ENCODE measurements at places on chromosomes 12 and 14.
A peak's percentile ranks its signal among the peaks of the same experiment; 100 is the strongest.

- no peak for DNase-seq
Measured at GRCh38 chr12:1531153-1531653, 63.2 kb downstream of the FBXL14 start.

GRCh38 chr12:110744151-110744571 is 1.5 kb upstream of the PPP1CC start:
- DNase-seq, result no peak

DNA sequence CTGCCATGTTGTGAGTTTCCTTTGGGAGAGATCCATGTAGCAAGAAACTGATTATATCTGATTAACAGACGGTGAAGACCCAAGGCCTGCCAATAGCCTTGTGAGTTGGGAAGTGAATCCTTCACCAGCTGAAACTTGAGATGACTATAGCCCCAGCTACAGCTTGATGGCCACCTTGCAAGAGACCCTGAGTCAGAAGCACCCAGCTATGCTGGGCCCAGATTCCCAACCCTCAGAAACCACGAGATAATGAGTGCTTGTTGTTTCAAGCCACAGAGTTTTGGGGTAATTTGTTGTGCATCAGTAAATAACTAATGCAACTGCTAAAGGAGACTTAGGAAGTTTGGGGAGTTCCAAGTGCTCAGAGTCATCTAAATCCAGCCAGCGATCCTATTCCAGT is 80.3 kb downstream of the AVPR1A start:
- no peak for DNase-seq

GRCh38 chr14:61517911-61518384 is 177.4 kb upstream of the HIF1A start:
- no peak for DNase-seq

- no peak for DNase-seq
Measured at GRCh38 chr14:58476320-58476719, 48.8 kb downstream of the KIAA0586 start.

GRCh38 chr12:96295532-96296160 is 101.5 kb downstream of the ELK3 start:
- no peak for DNase-seq

DNA sequence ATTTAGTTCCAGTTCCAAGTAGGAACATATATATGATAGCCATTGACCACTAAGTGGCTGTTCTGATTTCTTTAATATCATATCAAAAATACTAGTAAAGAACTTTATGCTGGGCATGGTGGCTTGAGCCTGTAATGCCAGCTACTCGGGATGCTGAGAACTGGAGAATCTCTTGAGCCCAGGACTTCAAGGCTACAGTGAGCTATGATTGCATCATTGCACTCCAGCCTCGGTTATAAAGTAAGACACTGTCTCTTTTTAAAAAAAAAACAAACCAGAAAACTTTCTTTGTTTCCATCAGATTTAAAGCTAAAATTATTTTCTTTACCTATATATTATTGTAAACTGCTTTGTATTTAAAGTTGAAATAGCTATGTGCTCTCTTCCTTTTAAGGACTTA is 127.0 kb downstream of the SCAF11 start:
- no peak for DNase-seq

DNA sequence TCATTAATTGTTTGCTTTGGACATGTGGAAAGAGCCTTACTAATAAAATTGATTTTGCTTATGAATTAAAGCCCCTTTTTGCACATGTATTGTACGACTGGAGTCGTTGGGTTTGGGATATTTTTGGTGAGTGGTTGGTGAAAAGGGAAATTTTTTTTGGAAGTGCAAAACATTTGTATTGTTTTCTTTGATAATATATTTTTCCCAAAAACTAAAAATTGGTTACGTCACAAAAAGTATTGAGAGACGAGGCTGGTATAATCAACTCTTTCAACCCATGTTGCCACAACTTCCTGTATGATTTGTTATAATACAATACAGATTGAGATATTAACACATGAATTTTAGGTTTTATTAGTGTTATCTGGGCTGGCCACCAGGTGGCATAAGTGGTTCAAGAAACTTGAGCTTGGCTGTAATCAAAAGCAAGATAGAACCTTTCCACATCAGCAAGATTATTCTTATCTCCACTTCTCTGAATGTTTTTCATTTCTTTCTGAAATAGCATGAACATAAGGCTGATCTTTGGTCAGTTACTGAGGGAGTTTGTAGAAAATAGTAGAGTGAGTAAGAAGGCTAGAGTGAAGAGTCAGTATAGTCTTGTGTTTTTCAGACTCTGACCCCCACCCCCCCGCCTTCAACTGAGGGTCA is 8.7 kb downstream of the NGDN start:
- DNase-seq, result peak; percentile 53

- DNase-seq, result no peak
Measured at GRCh38 chr14:95294834-95295599, 24.7 kb downstream of the CLMN start.

Measured in stimulated activated CD4-positive, alpha-beta T cell treated with anti-CD3 and anti-CD28 coated beads, Interleukin-1b, Interleukin-23, amount 100 ng/mL, for 4 hours (primary cell).